ENCODE measurements at places on chromosomes 7 and 10.

- no peak for DNase-seq
Observed at GRCh38 chr10:132239126-132240031, 52.6 kb downstream of the DPYSL4 start.

GRCh38 chr10:63169624-63170023 is 36.5 kb downstream of the NRBF2 start:
- no peak for DNase-seq

GRCh38 chr10:96309628-96310320 is 5.5 kb downstream of the DNTT start:
- DNase-seq = no peak

GRCh38 chr7:108135446-108136190 is 5.5 kb upstream of the LAMB4 start:
- peak; percentile 88 for DNase-seq

DNA sequence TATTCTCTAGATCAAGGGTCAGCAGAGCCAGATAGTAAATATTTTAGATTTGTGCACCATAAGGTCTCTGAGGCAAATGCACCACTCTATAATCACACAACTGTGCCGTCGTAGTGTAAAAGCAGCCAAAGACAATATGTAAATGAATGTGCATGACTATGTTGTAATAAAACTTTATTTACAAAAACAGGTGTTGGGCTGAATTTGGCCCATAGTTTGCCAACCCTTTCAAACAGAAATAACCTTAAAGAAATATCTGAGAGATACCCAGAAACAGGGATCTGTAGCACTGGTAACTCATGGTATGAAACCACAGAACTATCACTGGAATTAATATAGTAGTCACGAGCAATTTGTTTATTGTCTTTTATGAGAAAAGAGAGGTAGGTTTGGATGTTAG is 86.0 kb downstream of the ARID5B start:
- DNase-seq = no peak

GRCh38 chr10:95610727-95611126 is 45.8 kb downstream of the ALDH18A1 start:
- DNase-seq = no peak

GRCh38 chr10:132681858-132682755 is 103.8 kb downstream of the NKX6-2 start:
- no peak for DNase-seq

GRCh38 chr7:129610709-129611245 is 743 bp upstream of the NRF1 start:
- no peak for DNase-seq

DNA sequence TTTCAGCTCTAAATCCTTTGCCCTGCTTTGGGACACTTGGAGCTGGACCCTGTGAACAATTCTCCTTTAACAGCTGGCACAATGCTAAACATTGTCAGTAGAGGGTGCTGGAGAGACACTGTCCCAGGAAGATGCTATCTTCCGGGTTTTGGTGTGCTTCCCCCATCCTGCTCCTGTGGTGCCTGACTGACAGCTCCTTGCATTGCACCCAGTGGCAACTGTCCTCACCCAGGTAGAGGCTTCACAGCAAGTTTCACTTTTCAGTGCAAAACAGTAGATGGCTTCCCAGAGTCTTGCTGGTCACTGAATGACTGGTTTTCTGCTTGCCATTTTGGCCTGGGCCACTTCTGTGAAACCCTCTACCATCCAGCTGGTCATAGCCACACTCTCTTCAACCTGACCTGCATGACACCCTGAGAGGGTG is 77.3 kb downstream of the CDC14C start:
- peak; percentile 24 for DNase-seq

GRCh38 chr10:132536877-132537683 is 507 bp upstream of the INPP5A start:
- peak; percentile 84 for DNase-seq

DNA sequence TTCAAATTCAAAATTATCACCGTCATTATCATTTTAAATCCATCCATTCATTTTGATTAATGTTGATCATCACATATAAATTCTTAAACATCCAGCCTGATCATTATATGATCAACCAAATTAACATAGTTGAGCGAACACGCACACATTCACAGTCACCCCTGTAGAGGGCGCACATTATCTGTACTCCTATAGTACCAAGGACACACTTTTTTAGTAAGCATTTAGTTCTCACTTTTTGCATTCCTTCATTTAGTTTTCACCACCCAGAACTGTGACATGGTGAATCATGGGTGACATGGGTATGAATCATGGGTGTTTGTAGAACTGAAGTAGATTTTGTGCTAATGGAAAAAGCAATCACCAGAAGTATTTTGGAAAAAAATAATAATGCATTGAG is 26.0 kb upstream of the ZNF735 start:
- no peak for DNase-seq

- DNase-seq = no peak
Observed at GRCh38 chr7:140577651-140578050, 63.0 kb downstream of the DENND2A start.

- DNase-seq = no peak
Observed at GRCh38 chr7:116669769-116670168, 2.2 kb upstream of the MET start.

GRCh38 chr7:30665043-30665442 is 17.2 kb downstream of the CRHR2 start:
- DNase-seq = no peak

DNA sequence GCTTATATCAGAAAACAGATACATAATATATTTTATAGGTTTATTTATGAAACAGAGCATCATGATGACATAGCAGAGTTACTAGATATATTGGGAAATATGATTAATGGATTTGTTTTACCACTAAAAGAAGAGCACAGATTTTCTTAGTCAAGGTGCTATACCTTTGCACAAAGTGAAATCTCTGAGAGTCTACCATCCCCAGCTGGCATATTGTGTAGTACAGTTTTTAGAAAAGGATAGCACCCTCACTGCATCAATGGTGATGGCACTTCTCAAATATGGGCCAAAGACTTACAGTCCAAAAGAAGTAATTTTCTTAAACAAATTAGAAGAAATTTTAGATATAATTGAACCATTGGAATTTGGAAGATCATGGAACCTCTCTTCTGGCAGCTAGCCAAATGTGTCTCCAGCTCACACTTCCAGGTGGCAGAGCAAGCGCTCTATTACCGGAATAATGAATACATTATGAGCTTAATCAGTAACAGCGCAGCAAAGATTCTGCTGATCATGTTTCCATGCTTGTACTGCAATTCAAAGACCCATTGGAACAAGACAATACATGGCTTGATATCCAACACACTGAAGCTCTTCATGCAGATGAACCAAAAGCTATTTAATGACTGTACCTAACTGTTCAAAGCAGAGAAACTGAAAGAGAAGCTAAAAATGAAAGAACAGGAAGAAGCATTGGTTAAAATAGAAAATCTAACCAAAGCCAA is 21.9 kb upstream of the CREB3L2 start:
- peak; percentile 61 for DNase-seq

DNA sequence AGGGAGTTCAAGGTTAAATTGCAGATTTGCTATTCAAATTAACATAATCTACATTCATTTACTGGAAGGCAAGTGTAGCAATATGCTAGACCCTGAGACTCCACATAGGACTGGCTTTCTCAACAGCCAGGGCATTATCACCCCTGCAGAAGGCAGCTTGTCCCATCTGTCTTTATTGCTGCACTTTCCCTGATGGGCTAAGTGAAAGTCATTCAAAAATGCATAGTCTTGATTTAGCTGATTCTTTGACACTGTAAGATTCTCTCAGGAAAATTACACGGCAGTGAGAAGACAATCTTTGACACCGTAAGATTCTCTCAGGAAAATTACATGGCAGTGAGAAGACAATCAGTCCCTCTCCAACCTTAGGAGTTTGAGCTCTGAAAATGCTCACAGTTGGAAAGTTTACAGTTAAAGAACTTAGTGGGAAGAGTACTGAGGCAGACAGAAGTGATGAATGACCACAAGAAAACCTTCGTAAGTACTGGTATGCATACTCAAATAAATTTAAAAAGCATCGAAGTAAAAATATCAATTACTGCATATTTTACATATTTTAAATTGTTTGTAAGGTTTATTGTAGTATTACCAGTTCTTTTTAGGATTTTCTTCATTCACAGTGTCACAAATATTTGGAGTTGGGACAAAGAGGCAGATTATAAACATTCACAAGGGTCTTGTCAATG is 88.9 kb downstream of the RAPGEF5 start:
- DNase-seq = no peak

DNA sequence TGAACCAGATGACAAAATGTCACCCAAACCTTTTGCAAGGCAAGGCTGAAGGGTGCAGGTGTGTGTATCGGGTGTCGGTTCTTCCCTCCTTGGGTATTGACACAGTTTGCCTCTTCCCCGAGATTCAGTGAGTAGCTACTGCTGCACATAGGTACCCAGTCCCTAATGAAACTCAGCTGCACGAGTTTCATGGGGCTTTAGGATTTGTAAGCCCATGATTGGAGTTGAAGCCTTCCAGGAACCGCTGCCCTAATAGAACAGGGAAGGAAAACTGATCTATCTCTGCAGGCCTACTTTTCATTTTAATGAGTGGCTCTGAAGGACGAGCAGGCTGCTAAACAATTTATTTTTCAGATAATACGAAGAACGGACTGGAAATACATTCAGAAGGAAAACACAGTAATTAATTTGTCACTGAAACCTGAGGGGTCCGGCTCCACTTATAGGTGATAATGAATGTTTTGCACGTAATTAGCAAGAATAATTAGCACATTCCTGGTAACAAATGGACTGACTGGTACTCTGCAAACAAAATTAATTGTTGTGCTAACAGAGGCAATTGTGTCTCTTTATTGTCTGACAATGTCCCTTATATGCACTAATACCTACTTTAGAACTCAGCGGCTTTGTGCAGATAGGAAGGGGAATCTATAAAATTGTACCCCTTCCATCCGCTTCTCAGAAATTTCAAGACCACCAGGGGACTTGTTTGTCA is 49.6 kb upstream of the FZD8 start:
- DNase-seq = no peak

DNA sequence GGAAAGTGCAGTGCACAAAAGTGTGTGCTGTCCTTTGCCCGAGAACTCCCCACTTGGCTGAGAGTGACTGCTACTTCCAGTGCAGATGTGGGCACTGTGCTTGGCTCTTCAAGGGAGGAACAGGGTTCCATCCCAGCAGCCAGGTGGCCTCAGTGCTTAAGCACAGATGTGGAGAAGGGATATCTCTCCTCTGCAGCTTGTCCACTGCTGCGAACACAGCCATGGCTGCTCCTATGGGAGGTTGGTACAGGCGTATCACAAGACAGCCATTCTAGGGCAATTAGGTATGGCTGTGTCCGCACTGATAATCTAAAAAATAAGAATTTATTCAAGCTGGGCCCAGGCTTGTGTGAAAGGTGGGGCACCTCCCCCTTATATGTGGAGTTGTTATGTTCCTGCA is 66.6 kb downstream of the GLCCI1 start:
- DNase-seq = no peak

- no peak for DNase-seq
Observed at GRCh38 chr10:77127243-77127642, 510.4 kb downstream of the KCNMA1 start.

DNA sequence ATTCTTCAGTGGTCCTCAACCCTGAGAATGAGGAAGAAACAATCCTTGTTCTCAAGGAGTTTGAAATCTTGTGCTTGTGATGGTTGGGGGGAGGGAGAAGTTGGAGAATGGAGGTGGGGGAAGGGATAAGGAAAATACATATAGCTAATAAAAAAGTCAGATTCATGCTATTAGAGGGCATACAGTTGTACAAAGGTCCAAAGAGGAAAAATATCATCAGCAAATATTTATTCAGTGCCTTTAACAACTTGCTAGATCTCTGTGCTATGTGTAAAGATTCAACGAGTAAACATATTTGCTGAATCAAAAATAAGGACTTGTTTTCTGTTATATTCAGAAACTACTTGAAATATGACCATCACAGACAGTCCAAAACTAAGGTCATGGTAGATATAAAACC is 114.4 kb downstream of the HIBADH start:
- DNase-seq = no peak

DNA sequence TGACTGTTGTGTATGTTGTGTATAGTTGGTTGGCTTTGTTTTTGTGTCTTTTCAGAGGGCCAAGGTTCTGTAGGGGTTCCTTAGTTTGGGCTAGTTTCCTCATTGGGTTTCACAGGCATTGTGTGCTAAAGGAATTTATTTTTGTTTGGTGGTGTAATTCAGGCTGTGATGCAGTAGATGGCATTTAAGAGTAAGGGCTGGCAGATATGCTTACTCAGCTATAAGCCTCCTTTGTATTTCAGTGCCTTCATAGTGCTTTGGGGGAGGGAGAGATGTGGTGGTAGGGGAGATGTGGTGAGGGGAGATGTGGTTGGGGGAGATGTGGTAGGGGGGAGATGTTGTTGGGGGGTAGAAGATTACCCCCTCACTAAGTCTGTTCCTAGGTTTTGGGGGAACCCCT is 91.7 kb downstream of the SLC25A40 start:
- no peak for DNase-seq

DNA sequence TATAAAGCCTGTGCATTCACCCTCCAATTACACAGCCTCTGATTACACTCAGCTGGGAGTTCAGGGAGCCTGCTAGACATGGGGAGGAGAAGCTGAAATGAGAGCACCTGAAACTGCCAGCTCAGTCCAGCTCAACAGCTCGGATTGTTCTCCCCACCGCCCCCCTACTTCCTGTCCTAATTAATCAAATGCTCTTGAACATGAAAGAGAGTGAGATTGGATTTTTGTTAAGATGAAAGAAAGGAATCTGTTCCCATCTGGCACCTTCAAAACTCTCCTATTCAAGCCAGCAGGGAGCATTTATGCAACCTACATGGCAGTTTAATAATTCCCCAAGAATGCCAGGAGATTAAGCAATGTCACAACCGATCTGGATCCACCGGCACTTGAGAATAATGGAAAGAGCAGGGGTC is 98.0 kb downstream of the NPSR1 start:
- no peak for DNase-seq

DNA sequence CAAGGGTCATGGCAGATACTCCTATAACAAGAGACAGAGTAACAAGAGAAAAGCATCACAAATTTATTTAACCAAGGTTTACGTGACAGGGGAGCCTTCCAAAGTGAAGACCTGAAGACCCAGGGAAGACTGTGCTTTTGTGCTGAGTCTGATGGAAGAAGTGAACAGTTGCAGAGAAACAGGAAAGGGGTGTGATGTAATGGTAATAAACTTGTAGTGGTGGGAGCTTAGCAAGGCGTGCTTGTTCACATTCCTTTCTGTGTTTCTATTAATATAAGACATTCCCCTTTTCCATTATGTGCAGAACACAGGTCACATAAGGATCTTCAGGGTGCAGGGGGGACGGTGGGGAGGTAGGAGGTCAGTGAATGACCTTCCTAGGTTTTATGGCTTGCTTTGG is 25.5 kb upstream of the C10orf67 start:
- DNase-seq = no peak

- no peak for DNase-seq
Observed at GRCh38 chr10:29923416-29923965, 135.9 kb downstream of the JCAD start.

GRCh38 chr7:44111761-44112160 is 7.6 kb downstream of the AEBP1 start:
- DNase-seq = no peak
